ENCODE measurements at places on chromosomes 16 and 17. TPM values are rescaled to one million over a fixed set of nuclear protein-coding genes. Genes with fewer than 3 reads are reported as not detected.

Gene RHBDF2
- 17.9 TPM for total RNA-seq

Gene OTOP2
- total RNA-seq: not detected

Gene SOX15
- total RNA-seq: 0.89 TPM

Gene KCNG4
- not detected for total RNA-seq

Gene PRSS27
- total RNA-seq: 0.30 TPM

Gene FOXN1
- total RNA-seq: not detected

Gene ALOXE3
- not detected for total RNA-seq

Gene CNGB1
- total RNA-seq: not detected

Gene CCL22
- not detected for total RNA-seq

Gene TP53TG3B
- total RNA-seq: not detected

Gene RHBDF1
- total RNA-seq: 24.5 TPM

Gene LRRC37A2
- total RNA-seq: 5.2 TPM

Gene CCL4L2
- total RNA-seq: not detected

Gene KRTAP9-2
- not detected for total RNA-seq

Gene PIMREG
- 0.60 TPM for total RNA-seq

Gene CD300E
- total RNA-seq: 0.46 TPM

DNA sequence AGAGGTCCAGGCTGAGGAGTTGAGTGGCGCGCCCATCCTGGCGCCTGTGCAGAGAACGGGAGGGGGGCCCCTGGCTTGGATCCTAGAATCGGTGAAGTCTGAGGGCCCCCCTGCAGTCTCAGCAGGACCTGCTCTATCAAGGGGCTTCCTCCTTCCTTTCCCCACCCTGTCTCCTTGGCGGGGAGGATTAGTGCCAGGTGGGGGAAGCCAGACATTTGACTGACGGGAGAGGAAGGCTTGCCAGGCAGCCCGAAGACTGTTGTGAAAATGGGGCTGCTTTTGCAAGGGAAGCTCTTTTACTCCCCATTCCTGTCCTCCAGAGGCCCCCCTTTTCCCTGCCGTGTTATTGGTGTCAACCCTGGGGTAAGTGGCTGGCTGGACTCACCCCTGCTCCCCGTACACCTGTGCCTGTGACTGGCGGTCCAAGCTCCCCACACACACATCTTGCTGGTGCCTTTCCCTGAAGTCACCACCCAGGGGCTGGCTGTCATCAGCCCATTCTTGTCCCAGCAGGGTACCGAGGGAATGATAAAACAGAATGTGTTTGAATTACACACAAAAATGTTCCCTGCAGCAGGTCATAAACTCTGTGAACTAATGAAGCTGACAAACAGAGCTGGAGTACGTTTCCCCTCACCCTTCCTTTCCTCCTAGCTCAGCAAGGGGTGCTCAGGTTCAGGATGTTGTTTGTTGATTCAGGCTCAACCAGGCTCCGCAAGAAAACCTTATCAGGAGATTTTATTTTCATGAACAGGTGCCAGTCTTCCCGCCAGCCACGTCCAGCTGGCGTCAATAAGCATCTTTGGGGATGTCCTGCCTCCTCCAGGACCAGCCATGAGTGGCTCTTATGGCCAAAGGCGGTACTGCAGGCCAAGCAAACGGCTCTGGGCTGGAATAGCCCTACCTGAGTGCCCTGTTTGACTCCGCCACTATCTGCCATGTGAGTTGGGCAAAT is 4.4 kb upstream of the ARMC7 start:
- DNase-seq: no peak

- DNase-seq: no peak
Observed at GRCh38 chr16:85354686-85355514, 242.6 kb upstream of the CIBAR2 start.

DNA sequence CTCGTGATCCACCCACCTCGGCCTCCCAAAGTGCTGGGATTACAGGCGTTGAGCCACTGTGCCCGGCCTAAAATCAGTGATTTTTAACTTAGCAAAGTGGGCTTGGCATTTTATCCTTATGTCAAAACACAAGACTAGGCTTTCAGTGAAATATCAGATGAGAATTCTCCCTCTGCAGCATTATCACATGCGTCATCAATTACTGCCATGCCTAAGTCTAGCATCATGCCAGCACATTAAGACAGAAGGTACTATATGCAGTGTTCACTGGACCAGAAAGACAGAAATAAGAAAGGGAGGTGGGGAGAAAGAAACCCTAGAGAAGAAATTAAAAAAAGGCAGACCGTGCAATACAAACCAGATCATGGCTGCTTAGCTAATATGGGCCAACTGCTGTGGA is 29.8 kb downstream of the GPATCH8 start:
- DNase-seq: no peak

DNA sequence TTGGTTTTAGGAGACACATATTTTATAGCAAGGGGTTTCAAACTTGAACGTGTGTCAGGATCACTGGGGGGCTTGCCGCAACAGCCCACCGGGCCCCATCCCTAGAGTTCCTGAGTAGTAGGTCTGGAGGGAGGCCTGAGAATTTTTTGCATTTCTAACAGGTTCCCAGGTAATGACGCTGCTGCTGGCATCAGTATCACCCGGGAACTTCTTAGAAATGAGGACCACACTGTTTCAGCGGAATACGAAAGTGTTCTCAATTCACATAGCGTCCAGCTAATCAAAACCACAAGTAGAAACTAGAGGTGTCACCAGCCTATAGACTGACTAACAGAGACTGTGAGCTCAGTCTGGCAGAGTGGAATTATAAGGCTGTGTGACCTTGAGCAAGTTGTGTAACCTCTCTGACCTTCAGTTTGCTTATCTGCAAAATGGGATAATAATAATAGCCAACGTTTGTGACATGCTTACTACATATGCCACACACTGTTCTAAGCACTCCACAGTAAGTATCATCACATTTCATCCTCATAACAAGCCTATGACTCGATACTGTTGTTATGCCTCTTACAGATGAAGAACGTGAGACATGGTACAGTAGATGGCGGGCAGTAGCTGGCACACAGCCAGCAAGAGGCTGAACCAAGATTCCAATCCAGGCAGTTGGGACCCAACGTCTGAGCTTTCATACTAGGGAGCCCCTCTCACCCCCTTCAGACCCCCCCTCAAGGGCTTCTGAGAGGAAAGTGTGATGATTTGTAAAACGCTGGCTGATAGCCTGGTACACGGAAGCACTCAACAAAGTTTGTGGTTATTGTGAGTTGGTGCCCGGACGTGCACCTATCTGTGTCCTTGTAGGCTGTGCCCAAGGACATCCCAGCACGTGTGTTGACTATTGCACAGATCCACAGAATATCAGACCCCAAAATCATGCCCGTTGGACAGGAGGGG is 4.6 kb upstream of the ICAM2 start:
- DNase-seq: no peak

GRCh38 chr16:79882340-79883005 is 281.9 kb upstream of the MAF start:
- DNase-seq: no peak

DNA sequence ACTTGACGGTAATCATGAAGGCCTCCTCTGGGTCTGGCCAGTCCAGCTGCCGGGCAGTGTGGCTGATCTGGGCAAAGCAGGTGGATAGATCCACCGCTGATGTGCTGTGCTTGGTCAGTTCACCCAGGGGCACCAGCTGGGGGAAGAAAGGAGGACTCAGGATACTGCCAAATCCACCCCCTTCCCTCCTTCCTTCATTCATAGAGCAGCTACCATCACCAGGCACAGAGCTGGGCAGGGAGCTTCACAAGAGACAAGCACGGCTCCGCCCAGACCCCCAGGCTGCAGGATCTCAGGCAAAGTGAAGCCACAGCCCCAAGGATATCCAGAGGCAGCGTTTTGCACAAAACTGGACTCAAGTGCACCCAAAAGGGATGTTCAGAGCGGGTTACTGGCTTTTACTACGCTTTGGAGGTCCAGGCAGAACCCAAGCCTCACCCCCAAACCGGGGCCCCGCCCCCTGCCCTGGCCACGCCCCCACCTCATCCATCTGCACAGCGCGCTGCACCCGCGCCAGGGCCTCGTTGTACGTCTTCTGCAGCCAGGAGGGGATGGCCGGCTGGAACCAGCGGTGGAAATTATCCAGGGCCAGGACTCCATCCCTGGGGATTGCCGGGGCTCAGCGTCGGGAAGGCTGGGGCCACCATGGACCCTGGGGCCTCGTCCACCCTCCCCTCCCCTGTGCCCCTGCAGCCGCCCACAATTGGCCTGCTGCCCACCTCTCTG is 9.1 kb downstream of the UNC13D start:
- no peak for DNase-seq

DNA sequence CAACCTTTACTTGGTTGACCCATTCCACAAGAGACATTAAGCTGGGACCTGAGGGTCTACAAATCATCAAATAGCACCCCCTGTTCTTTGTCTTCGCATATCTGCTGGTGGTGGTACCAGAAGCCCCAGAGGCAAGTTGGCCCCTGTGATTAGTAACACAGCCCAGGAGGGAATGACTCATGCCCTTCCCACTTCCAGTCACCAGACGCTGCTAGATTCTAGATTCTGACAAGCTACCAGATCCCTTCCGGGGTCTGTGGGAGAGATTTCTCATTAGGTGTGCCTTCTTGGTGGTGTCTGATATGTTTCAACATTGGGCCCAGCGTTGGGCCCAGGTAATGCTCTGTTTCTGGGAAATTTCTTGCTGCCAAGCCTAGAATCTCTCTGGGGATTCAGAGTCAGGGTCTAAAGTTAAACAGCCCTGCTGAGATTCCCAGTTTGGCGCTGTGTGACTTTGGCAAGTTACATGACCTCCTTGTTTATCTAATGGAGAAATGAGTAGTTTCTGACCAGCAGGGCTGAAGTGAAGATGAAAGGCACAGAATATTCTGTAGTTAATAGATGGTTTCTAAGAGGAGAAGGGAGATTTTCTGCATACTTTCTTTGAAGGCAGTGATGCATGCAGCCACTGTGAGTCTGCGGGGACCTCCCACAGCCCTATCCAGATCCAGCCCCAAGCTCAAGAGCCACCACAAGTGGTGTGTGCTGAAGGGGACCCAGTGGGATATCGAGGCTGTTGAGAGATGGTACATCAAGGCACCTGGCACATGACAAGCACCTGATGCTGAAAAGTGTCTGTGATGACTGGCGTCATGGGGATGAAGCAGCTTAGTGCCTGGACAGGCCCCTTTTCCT is 3.9 kb downstream of the TRPV2 start:
- DNase-seq: no peak

DNA sequence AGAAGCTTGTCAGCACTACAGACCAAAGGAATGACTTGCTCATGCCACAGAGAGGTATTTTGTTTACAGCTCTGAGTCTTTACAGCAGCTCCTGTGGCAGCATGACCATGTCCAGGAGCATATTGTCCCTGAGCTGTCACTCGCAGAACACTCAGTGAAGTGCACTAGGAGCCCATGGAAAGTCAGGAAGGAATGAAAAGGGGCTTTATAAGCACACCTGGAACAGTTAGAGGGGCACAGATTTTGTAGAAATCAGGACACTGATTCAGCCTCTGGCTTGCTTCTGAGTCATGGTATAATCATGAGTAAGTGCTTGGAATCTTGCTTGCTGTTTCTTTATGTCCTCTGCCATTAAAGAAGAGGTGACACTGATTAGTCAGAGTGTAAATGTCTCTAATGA is 41.0 kb downstream of the TADA2A start:
- DNase-seq: no peak

DNA sequence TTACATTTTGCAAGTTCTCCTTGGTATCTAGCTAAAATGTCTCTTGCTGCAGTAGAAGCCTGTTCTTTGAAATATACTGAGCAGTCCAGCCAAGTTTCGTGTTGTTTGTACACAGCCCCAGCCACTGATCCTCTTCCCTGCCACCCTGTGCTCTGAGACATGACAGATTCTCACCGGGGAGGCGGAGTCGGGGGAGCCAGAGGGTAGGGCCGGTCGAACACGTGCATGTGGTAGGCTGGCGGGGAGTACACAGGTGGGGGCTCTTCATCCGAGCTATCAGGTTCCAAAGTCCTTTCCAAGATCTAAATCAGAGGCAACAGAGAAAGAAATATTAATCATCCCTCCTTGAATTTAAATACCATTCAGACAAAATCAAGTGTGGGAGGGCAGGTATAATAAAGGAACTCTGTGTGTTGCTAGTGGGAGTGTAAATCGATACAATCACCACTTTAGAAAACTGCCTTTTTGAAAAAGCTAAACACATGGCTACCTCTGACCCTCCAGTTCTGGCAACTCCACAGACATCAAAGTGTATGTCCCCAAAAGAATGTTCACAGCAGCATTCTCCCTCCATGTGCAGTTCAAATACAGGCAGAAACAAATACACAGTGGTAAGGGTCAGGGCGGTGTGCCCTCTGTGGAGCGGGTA is 29.7 kb upstream of the MRPS23 start:
- DNase-seq: no peak

Measured in Right ventricle myocardium inferior (tissue), 1 donor.